Breast epithelium (tissue), 4 donors: ENCODE measurements at places on chromosomes 4 and X.

GRCh38 chr4:40251366-40251765, 54.5 kb downstream of the RHOH start:
- no peaks in the 10 kb centered on the region for H3K36me3 ChIP-seq
- no peak overlapping the region for H3K4me3 ChIP-seq
- H3K27me3 ChIP-seq = no peaks in the 10 kb centered on the region
- no peak overlapping the region for H3K27ac ChIP-seq
- DNase-seq = no peak

GRCh38 chrX:23785580-23785979, 2.6 kb downstream of the SAT1 start:
- no peak for DNase-seq
- H3K27ac ChIP-seq = peak overlapping the region; percentile 97
- no peaks in the 10 kb centered on the region for H3K27me3 ChIP-seq
- H3K4me3 ChIP-seq = peak overlapping the region; percentile 65
- H3K36me3 ChIP-seq = no peaks in the 10 kb centered on the region

GRCh38 chr4:112315446-112315845, 18.3 kb downstream of the ALPK1 start:
- no peaks in the 10 kb centered on the region for H3K36me3 ChIP-seq
- H3K27ac ChIP-seq = no peak overlapping the region
- DNase-seq = no peak
- H3K4me3 ChIP-seq = no peak overlapping the region
- H3K27me3 ChIP-seq = no peaks in the 10 kb centered on the region

DNA sequence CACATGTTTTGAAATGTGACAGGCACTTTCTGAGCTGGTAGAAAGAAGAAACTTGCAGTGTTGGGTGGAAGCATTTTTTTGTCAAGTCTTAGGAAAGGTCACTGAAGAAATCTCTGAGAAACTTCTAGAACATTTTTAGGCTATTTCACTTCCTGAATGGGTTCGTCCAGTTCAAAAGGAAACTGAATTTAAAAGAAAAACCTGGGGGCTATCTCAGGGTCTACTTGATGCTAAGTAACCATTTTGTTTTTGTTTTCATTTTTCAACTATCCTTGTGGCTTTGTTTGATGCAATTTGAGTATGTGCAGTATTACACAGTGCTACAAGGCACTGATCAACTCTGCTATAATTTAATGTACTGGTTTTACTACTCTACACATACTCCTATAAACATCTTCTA, 34.0 kb upstream of the AMOT start:
- H3K27me3 ChIP-seq = no peaks in the 10 kb centered on the region
- no peak overlapping the region for H3K27ac ChIP-seq
- no peak for DNase-seq
- no peak overlapping the region for H3K4me3 ChIP-seq
- no peaks in the 10 kb centered on the region for H3K4me1 ChIP-seq

DNA sequence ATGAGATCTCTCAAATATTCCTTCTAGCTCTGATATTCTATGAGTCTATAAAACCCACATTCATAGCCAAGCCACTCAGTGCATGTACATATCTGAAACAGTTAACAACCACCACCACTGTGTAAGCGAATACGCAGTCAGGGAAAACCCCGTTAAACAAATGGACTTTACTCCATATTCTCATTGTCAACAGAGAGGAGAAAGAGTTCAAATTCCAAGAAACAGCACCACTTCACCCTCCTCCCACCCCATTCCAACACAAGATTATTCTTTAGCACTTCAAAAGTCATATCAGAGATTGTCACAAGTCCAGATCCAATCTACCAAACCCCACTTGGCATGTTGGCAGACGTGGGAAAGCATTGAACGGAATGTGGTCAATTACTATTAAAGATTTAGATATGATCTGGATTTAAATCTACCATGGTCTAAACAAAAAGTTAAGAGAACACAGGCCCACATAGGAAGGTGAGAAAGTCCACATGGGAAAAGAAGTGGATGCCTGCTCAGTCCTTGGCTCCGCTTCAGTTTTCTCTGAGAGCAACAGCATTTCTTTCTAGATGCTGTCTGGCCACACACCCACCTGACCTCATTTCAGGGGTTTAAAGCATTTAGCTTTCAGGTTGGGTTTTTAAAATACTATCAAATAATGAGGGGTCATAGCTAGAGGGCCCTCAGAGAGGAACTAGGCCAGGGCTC, 39.8 kb upstream of the KLHL13 start:
- H3K36me3 ChIP-seq = no peaks in the 10 kb centered on the region
- H3K27me3 ChIP-seq = peaks cover 4% of the 10 kb centered on the region
- H3K27ac ChIP-seq = no peak overlapping the region
- H3K4me3 ChIP-seq = no peak overlapping the region
- DNase-seq = no peak

- no peaks in the 10 kb centered on the region for H3K27me3 ChIP-seq
- peaks cover 37% of the 10 kb centered on the region for H3K4me1 ChIP-seq
- peak; percentile 53 for DNase-seq
Observed at GRCh38 chr4:2798399-2799223, 5.7 kb downstream of the SH3BP2 start.

- no peaks in the 10 kb centered on the region for H3K36me3 ChIP-seq
- no peak for DNase-seq
- no peaks in the 10 kb centered on the region for H3K4me1 ChIP-seq
Observed at GRCh38 chr4:118270492-118270891, 82.3 kb downstream of the PRSS12 start.

- H3K27me3 ChIP-seq = no peaks in the 10 kb centered on the region
- H3K4me3 ChIP-seq = no peak overlapping the region
- no peaks in the 10 kb centered on the region for H3K4me1 ChIP-seq
- no peaks in the 10 kb centered on the region for H3K36me3 ChIP-seq
- DNase-seq = no peak
Observed at GRCh38 chr4:38634047-38634759, 29.8 kb upstream of the KLF3 start.

DNA sequence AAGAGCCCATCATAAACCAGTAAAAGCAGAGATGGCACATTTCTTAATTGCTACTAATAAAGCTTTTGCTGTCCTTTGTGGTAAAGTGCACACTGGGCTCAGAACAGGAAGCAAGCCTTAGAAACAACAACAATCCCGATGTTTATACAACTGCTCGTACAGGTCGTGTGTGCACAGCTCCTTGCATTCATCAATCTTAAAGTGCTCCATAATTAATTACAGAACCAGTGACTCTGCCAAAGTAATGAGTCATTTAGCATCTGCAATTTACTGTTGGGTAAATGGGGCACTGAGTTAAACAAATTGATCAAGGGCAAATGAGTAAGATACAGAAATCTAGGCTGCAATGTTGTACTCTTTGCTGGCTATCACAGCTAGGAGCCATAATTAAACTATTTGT, 61.3 kb upstream of the TXK start:
- no peak for DNase-seq
- H3K27ac ChIP-seq = no peak overlapping the region
- H3K4me1 ChIP-seq = no peaks in the 10 kb centered on the region
- H3K4me3 ChIP-seq = no peak overlapping the region
- H3K27me3 ChIP-seq = no peaks in the 10 kb centered on the region
- no peaks in the 10 kb centered on the region for H3K36me3 ChIP-seq

- no peaks in the 10 kb centered on the region for H3K27me3 ChIP-seq
- H3K4me3 ChIP-seq = no peak overlapping the region
- no peak overlapping the region for H3K27ac ChIP-seq
- no peak for DNase-seq
Observed at GRCh38 chr4:130955520-130955919, 1859.6 kb downstream of the C4orf33 start.

- DNase-seq = no peak
- H3K27me3 ChIP-seq = no peaks in the 10 kb centered on the region
- H3K27ac ChIP-seq = peak overlapping the region; percentile 54
- H3K4me3 ChIP-seq = no peak overlapping the region
Observed at GRCh38 chrX:107683124-107683895, 55.0 kb downstream of the PRPS1 start.

DNA sequence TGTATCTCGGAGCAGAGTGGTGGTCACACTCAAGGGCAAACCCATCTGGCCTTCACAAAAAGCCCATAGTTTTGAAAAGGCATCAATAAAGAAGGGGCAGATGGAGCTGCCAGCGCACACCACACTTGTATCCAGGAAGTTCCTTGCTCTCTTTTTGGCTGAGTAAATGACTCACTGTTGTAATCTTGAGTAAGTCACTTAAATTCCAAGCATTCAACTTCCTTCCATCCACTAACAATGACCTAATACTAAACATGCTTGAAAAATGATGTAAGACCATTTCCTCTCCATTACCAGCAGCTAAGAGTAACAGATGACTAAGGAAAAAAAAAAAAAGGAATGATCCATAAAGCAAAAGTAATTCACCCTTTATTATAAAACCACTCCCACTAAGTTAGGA, 32.4 kb upstream of the MYOZ2 start:
- peak; percentile 46 for DNase-seq
- H3K27ac ChIP-seq = peak overlapping the region; percentile 70
- H3K4me1 ChIP-seq = no peaks in the 10 kb centered on the region
- no peak overlapping the region for H3K4me3 ChIP-seq
- no peaks in the 10 kb centered on the region for H3K36me3 ChIP-seq
- no peaks in the 10 kb centered on the region for H3K27me3 ChIP-seq

GRCh38 chr4:53640576-53641453, 49.5 kb upstream of the LNX1 start:
- no peaks in the 10 kb centered on the region for H3K27me3 ChIP-seq
- no peaks in the 10 kb centered on the region for H3K36me3 ChIP-seq
- no peaks in the 10 kb centered on the region for H3K4me1 ChIP-seq
- DNase-seq = no peak
- no peak overlapping the region for H3K4me3 ChIP-seq
- H3K27ac ChIP-seq = no peak overlapping the region

DNA sequence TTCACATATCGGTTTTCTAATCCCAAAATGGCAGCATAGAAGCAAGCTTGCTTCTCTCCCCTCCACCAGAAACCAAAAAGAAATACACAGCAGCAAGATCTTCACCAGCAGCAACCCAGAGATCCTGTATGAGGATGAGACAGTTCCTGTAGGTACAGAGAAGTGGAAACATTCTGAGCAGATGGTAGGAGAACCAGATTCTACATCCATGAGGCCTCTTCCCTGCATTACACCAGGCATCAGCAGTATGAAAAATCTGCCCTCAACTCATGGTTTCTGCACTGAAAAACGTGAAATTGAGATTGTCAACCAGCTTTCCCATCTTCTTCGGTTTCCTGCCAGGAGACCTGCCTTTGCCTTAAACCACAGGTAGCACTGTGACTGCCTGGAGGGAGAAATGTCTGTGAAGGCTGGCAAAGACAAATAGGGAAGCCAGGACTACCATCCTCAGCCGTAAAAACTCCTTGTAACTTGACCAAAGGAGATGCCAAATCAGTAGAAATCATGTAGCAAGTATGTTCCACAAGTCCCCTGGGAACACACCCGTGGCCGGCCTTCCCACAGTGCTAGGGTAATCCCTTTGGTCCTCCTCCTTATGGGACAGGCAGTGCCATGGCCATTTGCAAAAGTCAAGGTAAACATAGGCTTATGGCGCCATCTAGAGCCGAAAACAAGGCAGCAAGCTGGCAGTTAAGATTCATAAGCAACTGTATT, 24.0 kb upstream of the MTHFD2L start:
- no peak overlapping the region for H3K4me3 ChIP-seq
- H3K4me1 ChIP-seq = no peaks in the 10 kb centered on the region
- DNase-seq = peak; percentile 74

DNA sequence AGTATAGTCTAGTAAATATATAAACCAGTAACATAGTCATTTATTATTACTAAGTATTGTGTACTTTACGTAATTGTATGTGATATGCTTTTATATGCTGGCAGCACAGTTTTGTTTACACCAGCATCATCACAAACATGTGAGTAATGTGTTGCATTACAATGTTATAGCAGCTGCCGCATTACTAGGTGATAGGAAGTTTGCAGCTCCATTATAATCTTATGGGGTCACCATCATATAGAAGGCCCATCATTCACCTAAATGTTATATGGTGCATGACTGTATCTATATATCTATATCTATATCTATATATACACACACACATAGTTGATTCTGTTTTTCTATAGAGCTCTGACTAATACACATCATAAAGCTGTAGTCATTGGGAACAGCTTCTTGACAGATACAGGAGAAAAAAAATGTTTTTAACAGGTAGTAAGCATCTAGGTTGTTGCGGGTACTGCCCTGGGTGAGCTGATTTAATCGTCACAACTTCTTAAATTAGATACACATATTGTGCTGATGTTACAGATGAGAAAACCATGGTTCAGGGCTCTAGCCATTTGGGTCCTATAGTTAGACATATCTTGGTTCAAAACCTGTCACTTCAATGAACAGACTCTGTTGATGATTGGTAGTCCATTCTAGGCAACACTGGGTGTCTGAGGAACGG, 77.9 kb downstream of the CLNK start:
- no peak overlapping the region for H3K4me3 ChIP-seq
- no peaks in the 10 kb centered on the region for H3K27me3 ChIP-seq

- no peak overlapping the region for H3K27ac ChIP-seq
- no peak for DNase-seq
- H3K4me3 ChIP-seq = no peak overlapping the region
- no peaks in the 10 kb centered on the region for H3K36me3 ChIP-seq
- no peaks in the 10 kb centered on the region for H3K4me1 ChIP-seq
Observed at GRCh38 chrX:7205037-7205577, 57.2 kb upstream of the PUDP start.

DNA sequence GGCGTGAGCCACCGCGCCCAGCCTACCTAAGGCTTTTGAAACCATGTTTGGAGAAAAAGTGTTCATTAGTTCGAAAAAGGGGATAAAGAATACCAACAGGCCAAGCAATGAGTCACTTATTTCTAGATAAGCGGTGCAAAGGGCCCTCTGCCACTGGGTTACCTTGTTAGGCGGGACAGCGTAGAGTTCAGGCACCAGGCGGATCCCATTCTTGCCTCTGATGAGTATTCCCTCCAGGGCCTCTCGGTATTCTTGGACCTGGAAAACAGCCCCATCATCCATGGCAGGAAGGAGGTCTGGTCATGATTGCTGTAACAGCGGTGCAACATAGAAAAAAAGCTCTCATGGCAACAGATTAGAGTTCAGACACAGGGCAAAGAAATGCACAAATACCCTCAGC, 48.0 kb downstream of the PHKA2 start:
- no peaks in the 10 kb centered on the region for H3K27me3 ChIP-seq
- no peaks in the 10 kb centered on the region for H3K36me3 ChIP-seq
- H3K4me1 ChIP-seq = no peaks in the 10 kb centered on the region
- no peak overlapping the region for H3K4me3 ChIP-seq

DNA sequence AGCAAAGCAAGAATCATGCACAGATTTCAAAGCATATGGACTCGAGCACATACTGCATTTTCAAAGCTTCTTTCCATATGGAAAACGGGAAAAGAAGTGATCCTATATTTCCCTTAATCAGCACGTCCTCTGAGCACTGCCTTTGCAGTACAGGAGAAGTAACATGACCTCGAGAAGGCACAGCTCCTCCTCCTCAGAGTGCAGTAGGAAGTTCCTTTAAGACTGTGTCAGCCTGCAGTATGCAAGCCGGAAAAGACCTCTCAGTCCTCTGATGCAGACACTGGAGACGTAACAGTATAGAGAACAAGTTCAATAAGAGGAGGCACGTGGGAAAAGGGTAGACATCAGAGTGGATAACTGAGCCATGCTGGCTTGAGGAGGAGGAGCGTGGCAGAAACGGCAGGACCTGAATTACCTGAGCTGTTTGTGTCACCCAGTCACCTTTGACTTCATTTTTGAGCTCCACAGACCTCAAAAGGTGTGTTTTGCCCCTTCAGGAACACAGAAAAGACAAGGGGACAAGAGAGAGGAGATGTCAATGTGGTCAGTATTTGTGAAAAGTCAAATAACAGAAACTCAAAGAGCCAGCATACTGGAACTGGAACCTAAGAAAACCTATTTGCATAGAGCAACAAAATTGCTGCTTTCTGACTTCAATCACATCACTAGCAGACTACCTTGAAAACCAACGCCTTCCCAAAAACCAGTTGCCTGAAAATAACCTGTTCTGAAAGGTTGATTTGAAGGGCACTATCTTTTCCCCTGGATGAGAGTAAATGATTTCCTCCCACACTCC, 20.8 kb downstream of the IRF2 start:
- DNase-seq = no peak
- no peaks in the 10 kb centered on the region for H3K36me3 ChIP-seq
- peaks cover 6% of the 10 kb centered on the region for H3K4me1 ChIP-seq
- peak overlapping the region; percentile 66 for H3K27ac ChIP-seq
